ENCODE measurements at places on chromosomes 11 and 22.

DNA sequence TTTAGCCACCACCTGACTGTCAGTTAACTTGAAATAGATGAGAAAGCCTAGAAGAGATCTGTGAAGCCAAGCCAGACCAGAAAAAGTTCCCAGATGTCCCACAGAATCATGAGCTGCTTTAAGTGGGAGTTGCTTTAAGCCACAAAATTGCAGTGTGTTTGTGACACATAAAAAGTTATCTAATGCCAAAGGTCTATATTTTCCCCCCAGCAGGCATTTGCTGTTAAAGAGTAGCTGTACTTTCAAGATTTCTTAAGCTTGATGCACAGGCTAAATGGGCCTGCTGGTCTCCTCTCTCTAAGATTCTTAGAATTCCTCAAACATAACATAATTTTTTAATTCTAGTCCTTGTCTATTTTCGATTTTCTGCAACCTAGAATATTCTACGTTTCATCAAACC lies 825.7 kb downstream of the FAM181B start:
- DNase-seq = no peak

GRCh38 chr11:87892291-87892690 lies 283.0 kb downstream of the RAB38 start:
- DNase-seq = no peak

- no peak for DNase-seq
Observed at GRCh38 chr11:79263001-79263400, 177.8 kb downstream of the TENM4 start.

DNA sequence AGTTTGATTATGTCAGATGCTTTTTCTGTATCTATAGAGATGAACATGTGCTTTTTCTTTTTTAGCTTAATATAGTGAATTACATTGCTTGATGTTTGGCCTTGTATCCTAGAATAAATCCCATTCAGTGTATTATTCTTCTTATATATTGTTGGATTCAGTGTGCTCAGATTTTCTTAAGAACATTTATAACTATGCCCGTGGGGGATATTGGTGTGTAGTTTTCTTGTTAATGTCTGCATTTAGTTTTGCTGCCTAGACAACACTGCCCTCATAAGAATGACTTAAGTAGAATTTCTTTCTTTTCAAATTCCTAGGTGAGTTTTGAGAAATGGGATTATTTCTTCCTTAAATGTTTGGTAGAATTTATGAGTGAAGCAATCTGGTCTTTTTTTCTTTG lies 98.5 kb downstream of the TMEM135 start:
- DNase-seq = no peak

DNA sequence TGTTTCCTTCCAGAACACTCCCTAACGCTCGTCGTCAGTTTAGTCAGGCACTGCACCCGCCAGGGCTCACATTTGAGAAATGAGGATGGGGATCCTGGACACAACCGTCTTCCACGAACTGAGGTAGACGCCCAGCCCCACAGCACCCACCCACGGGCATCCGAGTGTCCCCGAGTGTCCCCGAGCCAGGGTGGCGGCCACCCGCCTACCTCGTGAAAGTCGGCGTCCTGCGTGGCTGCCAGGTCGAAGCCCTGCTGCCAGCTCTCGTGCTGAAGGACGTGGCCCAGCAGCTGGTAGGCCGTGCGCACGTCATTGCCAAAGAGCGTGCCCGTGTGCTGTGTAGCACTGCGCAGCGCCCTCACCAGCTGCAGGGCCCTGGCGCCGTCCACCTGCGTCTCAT lies 53.6 kb downstream of the TRMU start:
- DNase-seq = no peak

GRCh38 chr22:49967706-49968208 lies 7.2 kb downstream of the PIM3 start:
- DNase-seq = peak; percentile 7

DNA sequence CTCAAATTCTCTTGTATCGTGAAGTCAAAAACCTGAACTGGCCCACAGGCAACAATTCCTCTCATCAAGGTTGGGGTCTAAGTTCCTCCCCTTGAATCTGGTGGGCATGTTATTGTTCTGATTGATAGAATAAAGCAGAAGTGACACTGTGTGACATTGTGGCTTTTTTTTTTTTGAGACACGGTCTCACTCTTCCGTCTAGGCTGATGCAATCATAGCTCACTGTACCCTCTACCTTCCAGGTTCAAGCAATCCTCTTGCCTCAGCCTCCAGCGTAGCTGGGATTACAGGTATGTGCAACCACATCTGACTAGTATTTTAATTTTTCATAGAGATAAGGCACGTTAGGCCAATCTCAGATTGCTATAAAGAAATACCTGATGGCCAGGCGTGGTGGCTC lies 8.9 kb upstream of the PELI3 start:
- DNase-seq = no peak

GRCh38 chr11:46504817-46505613 lies 88.8 kb downstream of the AMBRA1 start:
- no peak for DNase-seq

DNA sequence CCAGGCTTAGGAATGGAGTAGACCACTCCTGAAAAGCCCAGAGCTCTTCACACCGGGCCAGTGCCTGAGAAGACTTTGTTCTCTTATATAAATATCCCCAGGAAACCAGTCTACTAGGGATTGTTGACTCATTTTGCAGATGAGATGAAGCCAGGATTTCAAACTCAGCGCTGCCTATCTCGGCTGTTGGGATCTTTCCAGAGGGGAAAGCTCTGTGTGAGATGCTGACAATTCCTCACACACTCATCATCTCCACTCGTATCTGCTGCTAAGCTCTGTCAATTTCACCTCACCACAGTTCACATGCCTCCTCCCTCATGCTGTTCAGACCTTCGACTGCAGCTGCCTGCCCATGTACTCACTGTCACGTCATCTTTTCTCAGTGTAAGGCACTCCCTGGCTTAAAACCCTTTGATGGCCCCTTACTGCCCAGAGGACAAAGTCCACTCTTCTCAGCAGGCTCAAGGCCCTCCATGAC lies 12.5 kb downstream of the USH1C start:
- no peak for DNase-seq

DNA sequence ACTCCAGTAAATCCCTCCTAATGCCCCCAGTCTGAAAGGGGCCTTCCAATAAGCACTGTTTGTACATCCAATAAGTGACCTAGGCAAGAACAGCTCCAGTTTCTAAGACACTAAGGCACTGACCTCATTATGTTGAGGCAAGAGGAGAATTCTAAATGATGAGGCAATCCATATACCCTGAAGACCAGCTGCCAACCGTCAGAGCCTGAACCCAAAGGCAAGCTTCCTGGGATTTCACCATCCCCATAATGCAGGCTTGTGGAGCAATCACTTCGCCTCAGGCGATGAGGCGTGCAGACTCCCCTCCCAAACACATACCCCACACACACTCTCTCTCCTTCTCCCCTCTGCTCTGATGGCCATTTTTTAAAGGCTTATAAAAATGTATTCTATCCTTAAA lies 49.5 kb downstream of the LGR4 start:
- DNase-seq = no peak

GRCh38 chr11:86039094-86039493 lies 29.8 kb downstream of the PICALM start:
- no peak for DNase-seq
